Stimulated activated CD4-positive, alpha-beta T cell treated with anti-CD3 and anti-CD28 coated beads, Interleukin-12 subunit alpha, Interleukin-12 subunit beta, amount 100 ng/mL, for 48 hours (primary cell): ENCODE measurements at places on chromosomes 2 and 18.

DNA sequence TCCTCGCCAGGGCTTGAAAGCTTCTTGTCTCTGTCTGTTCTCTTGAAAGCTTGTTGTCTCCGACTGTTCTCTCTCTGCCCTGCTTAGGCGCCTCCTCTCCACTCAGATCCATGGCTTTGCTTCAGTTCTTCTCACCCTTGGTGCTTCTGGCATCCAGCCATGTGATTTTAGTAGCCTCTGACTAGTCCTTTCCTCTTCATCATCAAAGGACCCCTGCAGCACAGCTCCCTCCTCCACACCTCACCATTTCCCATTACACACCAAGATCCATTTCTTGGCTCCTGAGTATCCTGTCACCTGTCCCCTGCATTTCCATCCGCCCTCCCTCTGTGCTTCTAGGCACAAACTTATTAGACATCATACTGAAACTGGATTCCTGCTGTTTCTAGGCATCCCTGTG is 59.4 kb downstream of the ZNF236 start:
- no peak for DNase-seq

DNA sequence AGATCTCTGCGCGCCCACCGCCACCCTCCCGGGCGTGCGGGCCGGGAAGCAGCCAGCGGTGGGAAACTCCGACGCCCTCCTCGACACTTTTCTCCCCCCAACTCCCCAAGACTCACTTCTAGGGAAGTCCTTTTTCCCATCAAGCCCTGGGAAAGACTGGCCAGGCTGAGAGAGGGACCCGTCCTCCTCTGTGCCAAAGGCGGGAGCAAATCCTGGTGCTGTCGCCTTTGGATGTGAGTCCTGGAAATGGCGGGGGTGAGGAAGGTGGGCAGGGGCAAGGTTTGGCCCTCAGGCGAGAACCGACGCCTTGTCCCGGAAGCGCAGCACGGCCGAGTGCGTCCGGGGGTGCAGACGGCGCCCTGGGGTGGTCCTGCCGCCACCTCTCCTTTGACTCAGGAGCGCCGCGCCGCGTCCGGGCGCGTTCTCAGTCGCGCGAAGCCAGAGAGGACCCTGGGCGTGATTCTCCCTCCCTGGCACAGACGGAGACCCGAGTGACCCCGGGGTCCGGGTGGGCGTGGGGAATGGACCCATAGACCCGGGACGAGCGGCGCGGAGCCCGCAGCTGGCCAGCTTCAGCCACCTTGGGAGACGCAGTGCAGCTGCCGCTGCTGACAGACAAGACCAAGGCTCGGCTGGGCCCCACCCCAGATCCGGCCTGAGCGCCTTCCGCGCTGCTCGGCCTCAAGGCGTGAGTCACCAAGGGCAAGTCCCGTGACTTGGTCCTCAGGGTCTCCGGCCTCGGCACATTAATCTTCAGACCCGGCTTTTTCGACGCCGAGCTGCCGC is 3.5 kb upstream of the LBX2 start:
- DNase-seq = no peak

DNA sequence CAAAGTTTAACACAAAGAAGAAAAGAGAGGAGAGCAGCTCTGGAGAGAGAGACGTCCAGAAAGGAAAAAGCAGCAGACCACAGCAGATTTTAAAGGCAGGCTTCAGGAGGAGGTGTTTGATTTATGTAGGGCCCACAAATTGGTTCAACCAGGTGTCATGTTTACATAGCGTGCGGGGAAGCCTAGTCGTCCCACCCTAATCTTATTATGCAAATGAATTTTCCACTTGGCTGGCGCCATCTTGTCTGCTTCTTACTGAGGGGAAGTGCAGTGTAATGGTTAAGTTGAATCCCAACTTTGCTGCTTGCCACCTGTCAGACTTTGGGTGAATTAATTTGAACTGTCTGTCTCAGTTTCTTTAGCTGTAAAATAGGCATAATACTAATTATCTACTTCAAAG is 282.4 kb upstream of the CYRIA start:
- no peak for DNase-seq

- no peak for DNase-seq
These were observed 18.9 kb upstream of the ANKRD62 start for GRCh38 chr18:12074736-12075135.

DNA sequence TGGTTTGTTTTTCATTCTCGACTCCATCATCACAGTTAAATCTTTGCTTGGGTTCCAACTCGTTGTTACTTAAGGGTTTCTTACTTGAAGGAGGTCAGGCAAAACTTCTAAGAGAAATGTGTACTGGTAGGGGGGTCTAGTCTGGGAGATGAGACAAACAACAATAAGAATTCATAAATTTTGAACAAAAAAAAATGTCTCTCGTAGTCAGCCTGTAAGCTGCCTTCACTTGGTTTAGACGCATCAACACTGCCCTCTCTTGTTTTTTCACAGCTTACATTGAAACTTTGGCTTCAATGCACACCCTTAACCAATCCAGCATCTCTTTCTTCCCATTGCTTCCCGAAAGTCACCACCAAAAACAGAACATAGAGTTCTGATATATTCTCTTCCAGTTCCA is 576.4 kb upstream of the PIK3C3 start:
- no peak for DNase-seq

DNA sequence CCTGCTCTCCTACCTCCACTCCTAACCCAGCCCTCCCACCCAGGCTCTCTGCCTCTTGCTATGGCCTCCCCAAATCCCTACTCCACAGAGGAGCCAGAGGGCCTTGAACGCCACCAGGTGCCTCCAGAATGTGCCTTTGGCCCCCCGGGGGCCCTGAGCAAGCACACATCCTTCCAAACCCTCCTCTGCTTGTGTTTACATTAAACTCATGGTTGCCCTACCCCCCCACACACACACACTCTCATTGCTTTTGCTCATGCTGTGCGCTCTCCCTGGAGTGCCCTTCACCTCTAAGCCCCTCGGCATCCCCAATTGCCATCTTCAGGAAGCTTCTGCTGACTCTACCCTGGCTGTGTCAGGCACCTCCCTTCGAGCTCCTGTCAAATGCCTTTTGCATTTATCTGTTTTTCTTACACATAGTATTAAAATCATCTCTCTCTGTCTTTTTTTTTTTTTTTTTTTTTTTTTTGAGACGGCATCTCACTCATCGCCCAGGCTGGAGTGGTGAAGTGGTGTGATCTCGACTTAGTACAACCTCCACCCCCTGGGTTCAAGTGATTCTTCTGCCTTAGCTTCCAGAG is 16.3 kb upstream of the TET3 start:
- no peak for DNase-seq

- no peak for DNase-seq
These were observed 285.5 kb upstream of the NETO1 start for GRCh38 chr18:73153271-73153670.

GRCh38 chr2:206160125-206160806 is 571 bp downstream of the EEF1B2 start:
- peak; percentile 65 for DNase-seq

DNA sequence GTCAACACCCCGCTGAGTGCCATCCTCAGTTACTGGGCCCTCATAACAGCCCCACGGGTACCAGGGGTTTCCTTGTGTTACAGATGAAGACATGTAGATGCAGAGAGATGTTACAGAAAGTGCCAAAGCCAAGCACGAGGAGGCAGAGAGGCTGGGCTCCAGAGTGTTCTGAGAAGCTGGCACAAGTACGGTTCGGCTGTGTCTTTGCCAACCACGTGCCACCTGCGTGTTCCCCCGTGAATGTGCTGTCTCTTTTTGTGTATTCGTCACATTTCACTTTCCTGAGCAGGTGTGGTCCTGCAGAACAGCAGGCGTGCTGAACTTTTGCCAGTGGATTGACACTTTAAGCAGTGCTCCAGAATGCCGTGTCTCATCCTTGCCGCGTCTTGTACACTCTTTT is 124.6 kb downstream of the NCK2 start:
- DNase-seq = no peak

GRCh38 chr2:126719191-126719832 is 63.4 kb downstream of the GYPC start:
- DNase-seq = no peak

DNA sequence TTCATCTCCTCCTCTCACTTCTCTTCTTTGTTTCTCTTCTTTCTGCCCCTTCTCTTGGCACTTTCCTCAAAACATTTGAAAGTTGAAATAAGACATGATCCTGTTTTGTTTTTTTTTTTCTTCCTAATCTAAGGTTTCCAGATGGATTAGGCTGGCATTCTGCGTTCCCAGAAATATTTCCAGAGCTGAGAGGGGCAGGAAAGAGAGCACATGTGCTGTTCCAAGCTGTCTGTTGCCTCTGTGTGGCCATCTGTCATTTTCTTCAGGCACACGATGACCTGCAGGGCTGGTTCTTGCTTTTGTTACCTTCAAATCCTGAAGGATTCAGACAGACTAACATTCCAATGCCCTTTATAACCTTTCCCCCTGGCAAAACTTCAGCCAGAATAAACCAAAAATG is 142.9 kb downstream of the RNF144A start:
- no peak for DNase-seq

GRCh38 chr18:23542461-23542860 is 39.1 kb downstream of the RMC1 start:
- no peak for DNase-seq

DNA sequence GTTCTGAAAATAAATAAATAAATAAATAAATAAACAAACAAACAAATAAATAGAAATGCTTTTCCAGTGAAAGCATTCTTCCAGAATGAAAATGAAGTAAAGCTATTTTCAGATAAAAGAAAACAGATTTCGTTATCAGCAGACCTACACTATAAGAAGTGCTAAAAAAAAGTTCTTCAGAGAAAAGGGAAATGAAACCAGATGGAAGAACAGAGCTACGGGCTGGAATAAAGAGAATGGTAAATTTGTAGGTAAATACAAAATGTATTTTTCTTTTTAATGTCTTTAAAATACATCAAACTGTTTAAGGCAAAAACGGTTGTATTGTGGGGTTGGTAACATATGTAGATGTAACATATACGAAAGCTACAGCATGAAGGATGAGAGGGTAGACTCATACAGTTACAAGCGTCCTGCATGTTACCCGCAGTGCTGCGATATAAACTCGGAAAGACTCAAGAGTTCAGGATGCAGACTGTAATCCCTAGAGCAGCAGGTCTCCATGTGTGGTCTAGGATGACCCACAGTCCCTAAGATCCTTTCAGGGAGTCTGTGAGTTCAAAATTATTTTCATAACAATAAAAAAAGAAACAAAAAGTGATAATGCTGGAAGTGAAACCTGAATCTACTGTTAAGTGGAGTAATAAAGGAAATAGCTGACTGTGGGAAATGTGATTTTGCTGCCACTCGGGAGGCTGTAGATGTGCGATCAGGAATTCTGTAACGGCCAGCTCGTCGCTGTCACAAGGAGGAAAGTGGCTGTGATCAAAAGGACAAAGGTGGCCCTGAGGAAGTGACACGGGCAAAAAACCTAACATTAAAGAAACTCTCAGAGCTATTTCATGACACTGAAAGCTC is 5.3 kb upstream of the RAB12 start:
- no peak for DNase-seq

GRCh38 chr18:28267878-28268625 is 91.1 kb upstream of the CDH2 start:
- DNase-seq = no peak

DNA sequence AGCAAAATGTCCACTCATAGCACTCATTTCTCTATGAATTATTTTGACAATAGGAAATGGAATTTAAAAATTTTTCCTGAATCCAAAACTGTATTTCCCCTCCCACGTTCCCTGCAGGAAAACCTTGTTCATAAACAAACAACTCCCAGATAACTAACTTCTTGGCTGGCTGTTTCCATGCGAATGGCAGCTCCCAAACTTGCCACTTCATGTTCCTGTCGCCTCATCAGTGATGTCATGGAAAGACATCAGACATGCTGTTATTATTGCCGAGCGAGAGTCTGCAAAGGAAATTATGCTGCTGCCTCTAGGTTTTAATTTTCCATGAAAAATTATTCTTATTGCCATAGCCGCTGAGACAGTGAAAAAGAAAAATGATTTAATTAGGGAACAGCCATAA is 117.0 kb upstream of the RIOK3 start:
- no peak for DNase-seq

DNA sequence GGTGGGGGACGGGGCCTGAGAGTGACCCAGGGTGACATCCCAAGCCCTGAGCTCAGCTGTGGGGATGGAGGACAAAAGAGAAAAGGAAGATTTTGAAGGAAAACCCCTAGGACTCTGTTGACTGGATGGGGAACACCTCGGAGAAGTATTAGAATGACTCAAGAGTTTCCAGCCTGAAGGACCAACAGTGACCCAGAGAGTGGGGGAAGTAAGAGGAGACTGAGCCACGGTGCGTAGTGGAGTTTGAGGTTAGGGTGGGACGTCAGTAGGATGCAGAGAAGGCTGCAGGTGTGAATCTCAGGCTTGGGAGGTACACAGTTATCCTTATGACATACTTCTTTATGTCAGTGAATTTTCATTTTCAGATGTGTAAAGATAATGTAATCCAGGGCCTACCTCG is 119.5 kb downstream of the NCK2 start:
- no peak for DNase-seq

GRCh38 chr18:58209326-58209725 is 165.3 kb downstream of the NEDD4L start:
- DNase-seq = no peak

DNA sequence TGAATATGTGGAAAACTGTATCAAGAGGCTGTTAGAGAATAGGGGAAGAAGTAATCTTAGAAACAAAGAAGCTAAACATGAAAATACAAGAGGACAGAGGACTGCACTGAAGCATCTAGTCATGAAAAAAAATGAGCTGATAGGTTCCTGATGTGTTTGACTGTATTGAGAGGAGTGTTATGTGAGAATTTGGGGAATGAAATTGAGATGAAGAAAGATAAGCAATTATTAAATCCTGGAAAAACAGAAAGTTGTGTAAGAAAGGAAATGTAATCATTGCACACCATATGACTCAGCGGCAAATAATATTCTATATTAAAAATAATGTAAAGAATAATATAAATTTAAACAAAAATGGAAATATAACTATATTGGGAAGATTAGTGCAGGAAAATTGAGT is 71.2 kb downstream of the SEMA4F start:
- no peak for DNase-seq

GRCh38 chr18:52219102-52219501 is 120.9 kb upstream of the DCC start:
- no peak for DNase-seq

- peak; percentile 20 for DNase-seq
These were observed 950 bp downstream of the KLHL30 start for GRCh38 chr2:238139196-238140039.

DNA sequence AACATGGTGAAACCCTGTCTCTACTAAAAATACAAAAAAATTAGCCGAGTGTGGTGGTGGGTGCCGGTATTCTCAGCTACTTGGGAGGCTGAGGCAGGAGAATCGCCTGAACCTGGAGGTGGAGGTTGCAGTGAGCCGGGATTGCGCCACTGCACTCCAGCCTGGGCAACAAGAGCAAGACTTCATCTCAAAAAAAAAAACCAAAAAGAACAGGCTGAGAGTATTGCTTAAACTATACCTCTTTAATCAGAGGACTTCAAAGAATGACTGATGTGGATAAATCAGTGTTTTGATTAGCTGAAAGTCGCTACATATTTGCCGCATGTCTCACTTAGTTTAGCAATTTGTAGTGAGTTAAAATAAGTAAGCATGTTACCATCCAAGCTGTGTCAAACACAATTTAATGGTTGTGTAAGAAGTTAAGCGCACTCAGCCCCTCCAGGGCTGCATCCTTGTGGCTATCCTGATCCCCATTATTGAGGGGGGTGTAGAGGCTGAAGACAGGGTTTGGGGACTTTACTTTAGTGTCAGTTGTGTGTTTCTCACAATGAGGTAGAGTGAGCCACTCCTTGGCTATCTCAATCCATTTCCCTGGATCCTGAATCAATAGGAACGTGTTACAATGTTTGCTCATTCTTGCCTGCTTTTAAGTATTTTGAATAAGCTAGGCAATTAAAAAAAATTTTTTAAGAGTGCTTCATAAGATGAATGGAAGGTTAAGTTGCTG is 11.0 kb upstream of the FARP2 start:
- DNase-seq = no peak
